ENCODE measurements at places on chromosomes 3 and 15. TPM values are rescaled to one million over a fixed set of nuclear protein-coding genes. Genes with fewer than 3 reads are reported as not detected.

DNA sequence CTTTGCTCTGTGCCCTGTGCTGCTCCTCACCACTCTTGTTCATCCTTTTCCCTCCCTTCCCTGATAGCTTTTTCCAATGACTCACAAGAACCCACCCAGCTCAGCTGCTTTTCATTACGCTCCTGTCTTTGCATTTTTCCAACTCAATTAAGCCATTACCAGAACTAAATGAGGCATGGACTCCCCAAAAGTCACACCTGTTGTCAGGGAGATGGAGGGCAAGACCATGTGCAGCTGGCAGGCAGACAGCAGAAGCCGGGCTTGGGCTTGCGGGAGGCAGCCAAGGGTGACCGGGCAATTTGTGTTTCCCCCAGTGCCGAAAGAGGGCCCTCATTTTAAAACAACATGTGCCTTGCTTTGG, 64.3 kb downstream of the CASR start:
- no peak for DNase-seq

Gene ITIH1
- total RNA-seq, result not detected

GRCh38 chr3:39381432-39381831, 1.7 kb upstream of the SLC25A38 start:
- no peak for DNase-seq

Gene CKMT1B
- total RNA-seq, result 54.5 TPM

GRCh38 chr3:80232760-80233159, 465.0 kb upstream of the ROBO1 start:
- peak; percentile 93 for DNase-seq

Gene C15orf40
- 19.8 TPM for total RNA-seq

- no peak for DNase-seq
These were observed 982.8 kb downstream of the ROBO1 start for GRCh38 chr3:78785004-78785403.

Gene CPA3
- not detected for total RNA-seq

DNA sequence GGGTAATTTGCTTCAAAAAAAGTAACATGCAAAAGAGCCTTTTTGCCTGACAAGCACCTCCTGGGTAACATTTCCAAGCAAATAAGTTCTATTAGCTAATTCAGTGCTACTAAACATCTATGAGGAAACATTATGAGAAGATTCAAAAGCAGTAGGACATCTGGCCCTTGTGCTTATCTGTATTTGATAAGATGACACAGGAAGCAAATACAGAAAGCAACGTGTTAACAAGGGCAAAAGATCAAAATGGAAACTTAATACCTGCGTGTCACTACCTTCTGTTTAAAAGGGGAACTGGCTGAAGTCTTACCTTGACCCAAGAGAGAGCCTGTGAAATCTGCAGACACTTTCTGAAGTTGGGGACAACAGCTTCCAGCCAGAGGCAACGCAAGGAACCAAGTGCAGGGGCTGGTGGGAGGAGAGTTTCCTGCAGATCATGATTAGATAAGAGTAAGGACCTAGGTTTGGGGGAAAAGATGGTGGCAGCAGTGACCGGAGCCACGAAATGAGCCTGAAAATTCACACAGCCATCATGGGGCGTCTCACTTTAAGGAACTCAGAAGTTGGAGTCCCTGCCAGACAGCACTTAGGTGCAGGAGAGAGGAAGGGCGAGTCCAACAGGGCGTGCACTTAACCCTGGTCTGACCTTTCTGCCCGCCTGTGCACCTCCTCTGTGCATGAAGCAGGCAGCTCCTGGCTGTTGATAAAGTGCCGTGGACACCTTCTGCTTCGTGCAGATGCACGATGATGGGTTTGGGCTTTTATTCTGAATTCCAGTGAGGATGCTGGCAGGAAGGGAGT, 153.6 kb upstream of the BHLHE40 start:
- no peak for DNase-seq

DNA sequence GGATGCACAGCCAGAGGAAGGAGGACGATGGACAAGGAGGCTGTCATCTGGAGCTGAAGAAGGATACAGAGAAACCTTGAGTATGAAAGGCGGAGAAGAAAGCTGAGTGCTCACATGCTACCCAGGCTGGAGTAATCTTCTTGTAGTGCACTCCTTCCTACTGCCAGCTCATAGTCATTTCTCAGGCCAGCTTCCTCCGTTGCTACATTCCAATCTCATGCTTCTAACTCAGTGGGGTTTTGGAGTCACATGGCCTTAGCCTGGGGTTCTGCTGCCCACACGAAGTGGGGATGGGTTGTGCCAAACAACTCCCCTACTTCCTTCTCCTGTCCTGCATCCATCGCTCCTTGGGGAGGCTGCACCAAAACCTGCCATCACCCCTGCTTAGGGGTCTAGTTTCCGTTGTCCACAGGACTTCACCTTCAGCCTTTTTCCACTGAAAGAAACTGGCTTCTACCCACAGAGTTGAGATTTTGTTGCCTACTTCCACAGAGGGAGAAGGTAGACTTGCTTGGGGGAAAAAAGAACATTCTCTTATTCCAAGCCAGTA, 239.9 kb downstream of the EPHB1 start:
- no peak for DNase-seq
